ENCODE measurements at places on chromosomes 5 and 9. TPM values are rescaled to one million over a fixed set of nuclear protein-coding genes. Genes with fewer than 3 reads are reported as not detected.

DNA sequence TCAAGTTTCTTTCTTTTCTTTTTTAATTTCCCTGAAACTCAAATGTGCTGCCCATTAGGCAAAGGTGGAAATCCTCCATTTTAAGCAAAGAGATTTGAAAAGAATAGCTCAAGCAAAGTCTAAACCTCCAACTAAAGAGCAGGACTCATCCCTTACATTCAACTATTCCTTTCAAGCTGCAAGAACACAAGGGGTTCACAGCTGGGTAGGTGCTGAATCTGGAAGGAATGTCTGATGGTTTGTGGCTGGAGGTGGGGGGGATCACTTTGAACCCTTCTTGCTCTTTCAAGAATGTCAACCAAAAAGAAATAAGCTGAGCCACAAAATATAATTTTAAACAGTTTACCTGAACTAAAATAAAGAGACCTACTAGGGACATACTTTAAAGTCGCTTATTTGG, 375.7 kb upstream of the CDH10 start:
- no peaks in the 10 kb centered on the region for H3K27me3 ChIP-seq
- no peak overlapping the region for H3K27ac ChIP-seq
- no peak for DNase-seq

- no peak overlapping the region for H3K27ac ChIP-seq
- H3K27me3 ChIP-seq = no peaks in the 10 kb centered on the region
- peaks cover 28% of the 10 kb centered on the region for H3K4me1 ChIP-seq
- no peak for DNase-seq
Measured at GRCh38 chr9:37412431-37413151, 9.9 kb upstream of the GRHPR start.

DNA sequence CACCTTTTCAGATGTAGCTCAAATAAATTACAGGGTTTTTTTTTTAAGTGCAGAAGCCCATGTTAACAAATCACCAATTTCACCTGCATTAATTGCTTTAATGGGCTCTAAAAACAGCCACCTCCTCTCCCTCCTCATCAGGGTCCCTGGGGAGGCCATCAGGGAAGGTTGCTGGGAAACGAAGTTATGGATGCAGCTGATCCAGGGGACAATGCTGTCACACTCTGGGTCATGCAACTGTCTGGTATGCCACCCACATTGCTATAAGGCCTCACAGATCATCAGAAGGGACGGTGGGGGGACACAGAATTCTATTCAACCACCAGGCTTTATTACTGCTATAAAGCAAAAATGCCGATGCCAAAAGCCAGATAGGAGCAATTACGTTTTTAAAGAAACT, 9.3 kb downstream of the WHRN start:
- peaks cover 8% of the 10 kb centered on the region for H3K4me1 ChIP-seq
- no peak for DNase-seq
- H3K4me3 ChIP-seq = no peak overlapping the region
- H3K27me3 ChIP-seq = no peaks in the 10 kb centered on the region
- no peaks in the 10 kb centered on the region for H3K36me3 ChIP-seq

GRCh38 chr5:96909003-96909402, 26.9 kb upstream of the LNPEP start:
- no peaks in the 10 kb centered on the region for H3K27me3 ChIP-seq
- peaks cover 45% of the 10 kb centered on the region for H3K36me3 ChIP-seq
- no peak for DNase-seq
- no peak overlapping the region for H3K27ac ChIP-seq
- H3K4me1 ChIP-seq = no peaks in the 10 kb centered on the region

DNA sequence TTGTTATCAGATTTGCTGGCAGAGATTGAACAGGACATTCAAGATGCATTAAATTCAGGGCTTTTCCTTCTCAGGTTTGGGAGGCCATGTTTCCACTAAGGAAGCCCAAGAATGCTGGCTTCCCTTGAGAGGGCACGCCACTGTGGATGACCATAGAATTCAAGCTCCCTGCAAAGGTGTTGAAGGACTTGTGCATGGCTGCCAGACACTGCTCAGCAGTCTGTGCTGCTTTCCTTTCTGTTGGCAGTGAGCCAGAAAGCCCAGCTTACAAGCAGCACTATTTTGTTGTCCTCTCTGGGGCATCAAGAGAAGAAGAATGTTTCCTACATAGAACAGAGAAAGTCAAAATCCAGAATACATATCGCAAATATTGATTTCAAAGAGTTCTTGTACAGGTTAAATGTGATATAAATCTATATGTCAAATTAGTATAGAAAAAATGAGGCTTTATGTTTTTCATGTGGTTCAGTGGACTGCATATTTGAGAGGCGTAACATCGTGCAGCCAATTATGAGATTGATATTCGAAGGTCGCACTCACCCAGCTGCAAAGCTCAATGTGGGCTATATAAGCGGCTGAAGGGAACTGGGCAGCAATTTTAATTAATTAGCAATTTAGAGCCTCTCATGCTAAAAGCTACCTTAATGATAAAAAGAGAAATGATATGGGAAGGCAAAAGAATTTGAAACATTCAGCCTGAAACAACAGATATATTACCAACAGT, 103.1 kb upstream of the ISL1 start:
- no peaks in the 10 kb centered on the region for H3K27me3 ChIP-seq
- H3K36me3 ChIP-seq = no peaks in the 10 kb centered on the region
- no peak overlapping the region for H3K4me3 ChIP-seq

- no peaks in the 10 kb centered on the region for H3K36me3 ChIP-seq
- no peak overlapping the region for H3K27ac ChIP-seq
- DNase-seq = no peak
Measured at GRCh38 chr9:87157366-87158031, 210.2 kb upstream of the GAS1 start.

GRCh38 chr9:134546746-134547145, 94.9 kb upstream of the COL5A1 start:
- DNase-seq = no peak
- H3K4me3 ChIP-seq = no peak overlapping the region
- no peaks in the 10 kb centered on the region for H3K36me3 ChIP-seq
- H3K27me3 ChIP-seq = no peaks in the 10 kb centered on the region
- H3K4me1 ChIP-seq = no peaks in the 10 kb centered on the region

Gene AK3
- total RNA-seq = 23.1 TPM

- H3K27me3 ChIP-seq = no peaks in the 10 kb centered on the region
- H3K4me3 ChIP-seq = no peak overlapping the region
- H3K27ac ChIP-seq = no peak overlapping the region
- H3K4me1 ChIP-seq = no peaks in the 10 kb centered on the region
- no peak for DNase-seq
Measured at GRCh38 chr5:2298781-2299180, 416.1 kb upstream of the IRX4 start.

DNA sequence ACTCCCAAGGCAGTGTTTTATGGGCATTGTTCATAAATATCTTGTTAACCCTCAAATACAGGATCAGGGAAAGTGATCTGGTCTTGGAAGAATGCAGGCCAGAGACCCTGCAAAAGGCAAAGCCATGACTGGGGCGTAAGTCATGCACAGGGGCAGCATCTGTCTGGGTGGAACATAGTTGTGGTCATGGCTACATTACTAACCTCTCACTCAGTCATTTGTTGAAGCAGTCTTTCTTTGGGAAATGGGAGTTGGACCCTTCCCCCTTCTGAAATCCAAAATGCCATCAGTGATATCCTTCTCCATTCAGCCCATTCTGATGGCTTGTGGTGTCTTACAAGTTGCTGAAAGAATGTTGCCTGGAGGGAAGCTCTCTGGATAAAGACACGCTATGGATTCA, 68.1 kb downstream of the GDNF start:
- no peak overlapping the region for H3K4me3 ChIP-seq
- no peaks in the 10 kb centered on the region for H3K36me3 ChIP-seq
- DNase-seq = no peak
- H3K27ac ChIP-seq = no peak overlapping the region
- no peaks in the 10 kb centered on the region for H3K4me1 ChIP-seq

Gene TTF1
- 22.2 TPM for total RNA-seq

DNA sequence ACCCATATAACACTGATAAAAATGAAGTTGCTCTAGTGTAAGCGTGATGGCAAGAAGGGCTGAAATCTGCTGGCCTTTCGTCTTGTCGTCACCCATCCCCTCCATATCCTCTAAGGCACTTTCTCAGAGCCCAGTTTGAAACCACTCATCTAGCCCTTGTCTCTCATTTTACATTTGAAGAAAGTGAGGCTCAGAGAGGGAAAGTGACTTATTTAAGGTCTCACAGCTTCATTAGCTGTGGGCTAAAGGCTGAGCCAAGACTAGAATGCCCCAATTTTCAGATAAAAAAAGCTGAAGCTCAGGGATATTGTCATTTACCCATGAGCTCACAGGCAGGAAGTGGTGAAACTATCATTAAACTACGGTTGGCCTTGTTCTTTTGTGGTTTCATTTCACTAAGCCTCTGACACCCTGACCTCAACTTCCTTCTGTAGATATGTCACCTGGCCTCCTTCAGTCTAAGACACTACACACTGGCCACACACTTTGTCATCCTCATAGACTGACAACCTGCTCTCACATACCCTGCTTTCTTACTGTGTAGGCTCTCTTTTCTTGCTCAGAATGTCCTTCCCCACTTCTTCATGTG, 176.7 kb upstream of the DMAC1 start:
- peaks cover 64% of the 10 kb centered on the region for H3K4me1 ChIP-seq
- H3K27ac ChIP-seq = peak overlapping the region; percentile 51
- peak; percentile 87 for DNase-seq
- H3K36me3 ChIP-seq = no peaks in the 10 kb centered on the region
- no peaks in the 10 kb centered on the region for H3K27me3 ChIP-seq
- no peak overlapping the region for H3K4me3 ChIP-seq

GRCh38 chr9:3828495-3828894, 302.7 kb upstream of the RFX3 start:
- no peaks in the 10 kb centered on the region for H3K36me3 ChIP-seq
- DNase-seq = no peak
- H3K4me3 ChIP-seq = no peak overlapping the region

- DNase-seq = no peak
- no peaks in the 10 kb centered on the region for H3K27me3 ChIP-seq
- no peaks in the 10 kb centered on the region for H3K4me1 ChIP-seq
Measured at GRCh38 chr9:105541838-105542237, 16.1 kb upstream of the FKTN start.

DNA sequence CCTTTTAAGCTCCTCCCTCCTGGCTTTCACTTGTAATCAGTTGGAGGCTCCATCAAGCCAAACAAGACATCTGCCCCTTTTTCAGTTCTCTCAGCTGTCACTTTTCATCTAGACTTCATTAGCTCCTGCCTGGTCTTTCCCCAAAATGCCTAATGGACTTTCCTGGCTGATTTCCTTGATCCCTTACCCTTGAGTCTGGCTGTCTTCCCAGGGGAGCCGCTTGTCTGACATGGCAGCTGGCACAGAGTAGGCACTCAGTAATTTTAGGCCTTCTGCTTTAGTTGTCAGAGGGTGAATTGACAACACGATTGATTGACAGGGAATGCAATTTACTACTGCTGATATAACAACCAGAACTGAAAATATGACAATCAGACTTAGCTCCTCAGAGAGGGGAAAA, 2.1 kb downstream of the C9orf153 start:
- H3K27me3 ChIP-seq = no peaks in the 10 kb centered on the region
- no peak for DNase-seq
- H3K4me1 ChIP-seq = no peaks in the 10 kb centered on the region
- no peak overlapping the region for H3K4me3 ChIP-seq
- H3K27ac ChIP-seq = no peak overlapping the region

DNA sequence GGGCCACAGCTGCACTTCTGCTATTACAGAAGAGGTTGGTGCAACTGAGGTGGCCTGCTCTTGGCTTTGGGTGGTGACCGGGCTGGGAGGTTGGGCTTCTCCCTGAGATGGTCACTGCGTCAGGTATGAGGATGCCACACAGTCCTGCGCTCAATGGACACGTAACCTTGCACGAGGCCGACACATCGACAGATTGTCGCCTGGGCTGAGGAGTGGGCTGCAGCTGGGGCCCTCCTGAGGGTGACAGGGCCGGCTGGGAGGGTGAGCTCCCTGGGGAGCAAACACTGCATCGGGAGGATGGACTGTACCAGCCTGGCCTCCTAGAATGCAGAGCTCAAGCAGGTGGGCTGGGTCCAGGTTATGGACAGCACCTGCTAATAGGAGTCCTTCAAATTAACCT, 261.1 kb upstream of the ADAMTS16 start:
- DNase-seq = no peak
- H3K4me3 ChIP-seq = no peak overlapping the region
- no peak overlapping the region for H3K27ac ChIP-seq
- H3K4me1 ChIP-seq = no peaks in the 10 kb centered on the region
- no peaks in the 10 kb centered on the region for H3K36me3 ChIP-seq

Gene ADGRD2
- not detected for total RNA-seq

GRCh38 chr5:138212828-138213160, 329 bp downstream of the CDC23 start:
- no peak for DNase-seq
- peak overlapping the region; percentile 85 for H3K27ac ChIP-seq
- no peaks in the 10 kb centered on the region for H3K27me3 ChIP-seq
- peaks cover 25% of the 10 kb centered on the region for H3K4me1 ChIP-seq

- H3K27ac ChIP-seq = no peak overlapping the region
- H3K36me3 ChIP-seq = no peaks in the 10 kb centered on the region
- DNase-seq = no peak
Measured at GRCh38 chr9:1233568-1233967, 183.4 kb downstream of the DMRT2 start.

- no peak overlapping the region for H3K27ac ChIP-seq
- no peaks in the 10 kb centered on the region for H3K27me3 ChIP-seq
- no peaks in the 10 kb centered on the region for H3K36me3 ChIP-seq
- no peaks in the 10 kb centered on the region for H3K4me1 ChIP-seq
- no peak overlapping the region for H3K4me3 ChIP-seq
Measured at GRCh38 chr5:179253730-179254129, 91.5 kb downstream of the ADAMTS2 start.

DNA sequence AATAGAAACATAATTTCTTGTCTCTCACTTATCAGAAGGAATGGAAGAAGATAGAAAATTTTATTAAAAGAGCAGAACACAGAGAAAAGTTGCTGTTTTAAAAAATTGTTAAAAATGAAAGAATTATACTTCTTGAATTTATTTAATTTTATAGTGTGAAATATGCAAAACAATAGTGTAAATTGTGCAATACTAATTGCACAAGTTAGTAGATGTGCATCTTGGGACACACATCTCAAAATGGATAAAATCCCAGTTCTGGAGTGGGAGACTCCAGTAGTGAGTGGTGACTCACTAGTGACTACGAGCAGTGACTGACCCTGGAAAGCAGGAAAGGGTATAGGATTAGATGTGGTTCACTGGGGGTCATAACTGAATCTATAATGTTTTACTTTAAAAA, 223.2 kb downstream of the MSX2 start:
- H3K4me1 ChIP-seq = no peaks in the 10 kb centered on the region
- H3K4me3 ChIP-seq = no peak overlapping the region
- H3K27ac ChIP-seq = no peak overlapping the region
- H3K27me3 ChIP-seq = no peaks in the 10 kb centered on the region
- no peaks in the 10 kb centered on the region for H3K36me3 ChIP-seq
- no peak for DNase-seq

DNA sequence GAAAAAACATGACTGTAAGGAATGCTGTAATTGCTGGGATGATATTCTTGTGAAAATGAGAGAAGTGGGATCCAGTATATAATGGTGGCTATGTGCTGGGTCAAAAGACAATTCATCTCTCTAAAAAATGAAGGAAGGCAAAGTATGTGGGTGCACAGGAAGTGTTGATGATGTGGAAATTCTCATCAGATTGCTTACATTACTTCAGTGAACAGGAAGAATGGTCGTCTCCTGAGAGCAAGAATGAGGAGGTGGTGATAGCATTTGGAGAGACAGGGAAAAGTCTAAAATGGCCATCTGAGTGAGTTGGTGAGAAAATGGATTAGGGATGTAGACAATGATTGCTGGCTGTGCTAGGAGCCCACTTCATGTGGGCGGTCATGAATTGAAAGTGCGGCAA, 253.5 kb upstream of the NREP start:
- no peak for DNase-seq
- no peaks in the 10 kb centered on the region for H3K36me3 ChIP-seq
- no peaks in the 10 kb centered on the region for H3K27me3 ChIP-seq
- H3K27ac ChIP-seq = no peak overlapping the region
- no peak overlapping the region for H3K4me3 ChIP-seq

Gene ITK
- total RNA-seq = 421 TPM
